ENCODE measurements at places on chromosomes 2 and 18.
A peak's percentile ranks its signal among the peaks of the same experiment; 100 is the strongest.

GRCh38 chr2:86790676-86791572 is at the start of gene CD8A:
Gene CD8A (minus strand): TSS chr2:86790913. CDS start chr2:86790825, 88 bp downstream.
- DNase-seq: peak; percentile 81

DNA sequence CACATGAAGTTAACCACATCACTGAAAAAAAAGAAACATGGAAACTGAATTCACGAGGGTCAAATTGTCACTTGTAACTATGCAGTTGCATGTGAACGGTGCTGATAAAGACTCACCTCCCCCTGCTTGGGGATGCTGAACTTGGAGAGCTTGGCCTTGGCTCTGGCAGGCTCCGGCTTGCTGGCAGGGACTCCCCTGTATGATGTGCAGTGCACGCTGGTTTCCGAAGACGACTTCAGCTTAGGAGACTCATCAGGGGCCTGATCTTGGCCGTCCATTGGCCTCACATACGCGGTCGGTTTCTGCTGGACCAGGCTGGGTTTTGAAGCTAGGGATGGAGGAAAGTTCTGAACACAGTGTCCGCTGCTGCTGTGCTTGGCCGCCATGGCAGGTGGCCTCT is 135.9 kb downstream of the AFF3 start:
- DNase-seq: no peak

GRCh38 chr18:30858560-30858959 is 184.0 kb downstream of the DSC3 start:
- DNase-seq: no peak

- no peak for DNase-seq
Observed at GRCh38 chr2:240812721-240813120, 7.3 kb downstream of the KIF1A start.

DNA sequence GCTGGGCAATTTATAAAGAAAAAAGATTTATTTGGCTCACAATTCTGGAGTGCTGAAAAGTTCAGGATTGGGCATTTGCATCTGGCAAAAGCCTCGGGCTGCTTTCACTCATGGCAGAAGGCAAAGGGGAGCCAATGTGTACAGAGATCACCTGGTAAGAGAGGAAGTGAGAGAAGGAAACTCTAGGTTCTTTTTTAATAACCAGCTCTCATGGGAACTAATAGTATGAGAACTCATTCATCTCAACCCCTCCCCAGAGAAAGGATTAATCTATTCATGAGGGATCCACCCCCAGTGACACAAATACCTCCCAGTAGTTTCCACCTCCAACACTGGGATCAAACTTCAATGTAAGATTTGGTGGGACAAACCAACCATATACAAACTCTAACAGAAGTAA is 129.0 kb downstream of the EVA1A start:
- DNase-seq: no peak
